Stimulated activated CD4-positive, alpha-beta T cell treated with anti-CD3 and anti-CD28 coated beads, TNF-alpha, amount 100 ng/mL, for 1 hour (primary cell): ENCODE measurements at places on chromosomes 16 and 17.

DNA sequence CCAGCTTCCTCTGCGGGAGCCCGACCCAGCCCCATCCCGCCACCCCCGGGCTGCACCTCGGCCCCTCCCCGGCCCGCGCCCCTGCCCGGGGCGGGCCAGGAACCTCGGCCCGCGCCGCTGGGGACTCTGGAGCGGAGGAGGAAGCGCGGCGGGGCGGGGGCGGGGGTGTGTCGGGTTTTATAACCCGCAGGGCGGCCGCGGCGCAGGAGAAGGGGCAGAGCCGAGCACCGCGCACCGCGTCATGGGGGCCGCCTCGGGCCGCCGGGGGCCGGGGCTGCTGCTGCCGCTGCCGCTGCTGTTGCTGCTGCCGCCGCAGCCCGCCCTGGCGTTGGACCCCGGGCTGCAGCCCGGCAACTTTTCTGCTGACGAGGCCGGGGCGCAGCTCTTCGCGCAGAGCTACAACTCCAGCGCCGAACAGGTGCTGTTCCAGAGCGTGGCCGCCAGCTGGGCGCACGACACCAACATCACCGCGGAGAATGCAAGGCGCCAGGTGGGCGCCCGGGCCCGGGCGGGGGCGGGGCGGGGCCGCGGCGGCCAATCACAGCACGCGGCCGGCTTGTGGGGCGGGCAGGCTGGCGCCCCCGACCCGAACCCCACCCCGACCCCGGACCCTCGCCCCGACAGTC, at the start of gene ACE:
Gene ACE, plus strand, starts transcription at position 208 of the 626 bp plus-strand sequence. Its CDS starts 34 bp downstream, at position 242.
- DNase-seq = no peak

DNA sequence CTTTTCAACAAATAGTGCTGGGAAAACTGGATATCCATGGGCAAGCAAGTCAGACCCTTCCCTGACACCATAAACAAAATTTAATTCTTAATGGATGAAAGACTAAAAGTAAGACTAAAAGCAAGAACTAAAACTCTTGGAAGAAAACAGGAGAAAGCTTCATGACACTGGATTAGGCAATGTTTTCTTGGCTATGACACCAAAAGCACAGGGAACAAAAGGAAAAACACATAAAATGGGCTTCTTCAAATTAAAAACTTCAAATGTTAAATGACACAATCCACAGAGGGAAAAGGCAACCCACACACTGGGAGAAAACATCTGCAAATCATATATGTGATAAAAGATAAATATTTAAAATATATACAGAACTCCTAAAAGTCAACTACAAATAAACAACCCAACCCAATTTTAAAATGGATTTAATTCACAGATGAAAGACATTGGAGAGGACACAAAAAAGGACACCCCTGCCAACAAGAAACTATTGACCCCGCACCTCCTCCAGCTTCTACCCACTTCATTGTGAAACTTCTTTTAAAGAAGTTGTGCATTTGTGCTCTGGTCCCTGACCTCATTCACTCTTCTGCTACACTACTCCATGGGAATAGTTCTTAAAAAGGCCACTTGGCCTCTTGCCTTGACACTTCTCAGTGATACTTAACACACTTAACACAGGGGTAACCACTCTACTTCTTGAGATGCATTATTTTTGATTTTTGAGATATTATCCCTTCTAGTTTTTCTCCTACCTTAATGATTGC, 80.3 kb downstream of the TRIM37 start:
- DNase-seq = no peak

GRCh38 chr17:79761894-79762589, 15.9 kb upstream of the CBX2 start:
- DNase-seq = no peak

DNA sequence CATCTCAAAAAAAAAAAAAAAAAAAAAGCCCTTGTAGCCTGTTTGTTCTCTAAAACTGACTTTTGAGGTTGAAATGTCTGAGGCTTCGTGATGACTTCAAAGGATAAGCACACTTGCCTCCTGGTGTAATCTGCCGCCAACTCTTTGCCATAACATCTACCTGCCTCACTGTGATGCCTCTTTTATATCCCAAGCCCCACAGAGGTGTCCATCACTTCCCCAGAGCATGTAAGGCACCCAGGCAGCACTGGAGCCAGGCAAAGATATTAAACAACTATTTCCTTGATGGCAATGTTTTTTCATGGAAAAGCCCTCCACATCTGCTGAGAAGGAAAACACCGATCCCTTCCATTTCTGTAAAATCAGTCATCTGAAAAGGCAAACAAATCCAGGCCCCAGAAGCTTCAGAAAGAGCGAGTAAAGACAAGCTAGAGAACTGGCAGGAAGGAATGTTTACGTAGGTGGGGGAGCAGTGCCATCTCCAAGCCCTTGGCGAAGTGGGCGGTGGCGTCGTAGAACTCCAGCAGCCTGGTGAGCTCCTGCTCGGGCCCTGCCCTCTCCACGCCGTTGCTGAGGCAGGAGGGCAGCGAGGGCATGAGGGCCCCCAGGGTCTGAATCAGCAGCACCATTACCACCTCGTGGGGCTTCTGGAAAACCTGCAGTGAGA, 28.6 kb downstream of the COG7 start:
- DNase-seq = no peak

DNA sequence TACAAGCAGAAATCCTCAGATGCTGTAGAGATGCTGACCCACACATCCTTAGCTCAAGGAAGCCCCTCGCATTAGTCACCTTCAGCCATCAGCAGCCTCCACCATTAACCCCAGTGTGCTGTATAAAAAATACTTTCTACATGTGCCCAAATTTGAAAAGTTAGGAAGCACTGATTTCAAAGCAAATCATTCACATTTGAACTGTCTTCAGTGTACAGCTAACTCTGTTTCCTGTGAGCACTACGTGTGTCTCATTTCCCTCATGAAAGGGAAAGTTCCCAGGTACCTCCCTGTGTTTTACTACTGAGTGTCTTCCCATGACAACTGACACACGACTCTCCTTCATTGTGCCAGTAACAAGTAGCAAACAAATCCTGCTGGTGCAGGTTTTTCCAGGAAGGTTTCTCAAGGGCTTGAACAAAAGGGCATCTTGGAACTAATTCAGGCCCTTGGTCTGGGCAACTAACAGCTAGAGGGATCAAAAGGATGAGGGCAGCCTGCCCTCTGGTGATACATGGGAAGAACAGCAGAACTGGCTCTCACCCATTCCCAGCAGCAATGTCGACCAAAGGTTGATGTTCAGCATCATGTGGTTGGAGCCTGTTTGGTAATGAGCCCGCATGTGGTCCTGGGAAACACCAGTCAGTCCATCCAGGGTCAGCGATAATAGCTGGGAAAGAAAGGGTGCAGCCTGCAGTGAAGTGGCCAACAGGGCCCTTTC, 4.0 kb downstream of the SLC35B1 start:
- no peak for DNase-seq

- no peak for DNase-seq
These were observed 19.5 kb downstream of the MRM3 start for GRCh38 chr17:801660-802059.

GRCh38 chr16:68363658-68364521, 53.1 kb downstream of the PRMT7 start:
- DNase-seq = no peak

DNA sequence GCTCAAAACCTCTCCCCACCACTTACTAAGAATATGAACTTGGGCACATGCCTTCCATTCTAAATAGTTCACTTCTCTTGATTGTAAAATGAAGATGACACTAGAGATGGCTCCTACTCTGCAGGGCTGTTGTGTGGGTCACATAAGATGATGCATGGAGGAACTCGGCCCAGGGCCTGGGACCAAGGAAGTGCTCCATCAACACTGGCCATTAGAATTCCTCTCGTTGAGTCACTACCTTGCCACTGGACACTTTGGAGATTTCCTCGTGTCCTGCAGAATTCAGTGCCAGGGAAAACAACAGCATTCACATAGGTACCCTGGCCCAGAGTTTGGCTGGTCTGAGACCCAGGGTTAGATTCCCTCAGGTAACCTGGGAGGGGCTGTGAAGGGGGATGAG, 18.6 kb downstream of the HNF1B start:
- DNase-seq = no peak
